ENCODE measurements at places on chromosomes 1 and 21.

- no peak for DNase-seq
These were observed 356.7 kb upstream of the TMPRSS15 start for GRCh38 chr21:18760247-18760646.

- DNase-seq: no peak
These were observed 554.6 kb downstream of the SMYD3 start for GRCh38 chr1:245952383-245953026.

- no peak for DNase-seq
These were observed 8.9 kb downstream of the VPS26C start for GRCh38 chr21:37257967-37258877.

GRCh38 chr1:164613176-164613575 is 54.2 kb downstream of the PBX1 start:
- no peak for DNase-seq

DNA sequence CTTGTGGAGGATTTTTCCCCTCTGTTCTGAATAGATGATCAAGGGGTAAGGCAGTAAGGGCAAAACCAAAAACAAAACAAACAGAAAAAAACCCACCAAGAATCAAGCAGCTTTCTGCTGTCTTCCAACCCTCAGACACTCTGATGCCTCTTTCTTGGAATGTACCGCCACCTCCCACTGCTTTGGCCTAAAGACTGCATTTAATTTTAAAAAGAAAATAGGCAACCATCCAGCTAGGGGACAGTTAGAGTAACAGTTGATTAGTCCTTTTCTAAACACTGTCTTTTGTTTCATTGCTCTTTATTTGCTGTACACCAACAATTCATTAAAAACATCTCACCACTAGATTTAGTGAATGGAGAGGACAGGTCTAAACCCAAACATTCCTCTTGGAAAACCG is 21.5 kb downstream of the WLS start:
- no peak for DNase-seq

DNA sequence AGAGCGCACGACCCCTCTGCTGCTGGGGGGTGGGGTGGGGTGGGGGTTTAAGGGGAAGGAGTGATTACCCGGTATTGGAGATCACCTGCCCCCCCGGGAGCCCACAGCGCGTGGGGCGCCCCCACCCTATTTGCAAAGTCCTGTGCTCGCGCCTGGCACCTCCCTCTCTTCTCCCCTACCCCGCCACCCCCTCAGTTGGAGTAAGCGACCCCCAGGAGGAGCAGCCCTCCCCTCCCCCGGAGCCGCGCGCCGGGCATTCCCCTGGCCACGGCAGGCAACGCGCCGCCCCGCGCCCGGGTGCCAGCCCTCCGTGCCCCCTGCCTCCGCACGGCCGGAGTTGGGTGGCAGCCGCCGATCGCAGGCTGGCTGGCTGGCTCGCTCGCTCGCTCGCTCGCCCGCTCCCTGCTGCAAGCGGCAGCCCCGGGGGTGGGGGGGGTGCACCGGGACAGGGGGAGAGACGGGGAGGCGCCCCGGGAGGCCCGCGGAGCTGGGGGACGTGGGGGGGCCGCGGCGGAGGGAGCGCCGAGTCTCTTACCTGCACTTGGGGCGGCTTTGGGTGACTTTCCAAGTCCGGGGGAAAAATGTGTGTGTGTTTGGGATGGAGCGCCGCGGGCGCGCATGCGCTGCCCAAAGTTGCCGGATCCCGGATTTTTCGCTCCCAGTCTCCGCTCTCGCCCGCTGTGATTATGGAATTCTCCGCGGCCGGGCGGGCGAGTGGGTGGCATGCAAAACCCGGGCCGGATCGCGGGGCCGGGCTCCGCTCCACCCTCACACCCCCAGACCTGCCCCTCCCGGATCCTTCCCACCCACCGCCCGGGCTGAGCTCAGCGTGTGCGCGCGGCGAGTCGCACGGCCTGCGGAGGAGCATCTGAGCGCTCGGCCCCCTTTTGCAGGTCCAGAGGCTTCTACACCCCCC is at the start of gene CASZ1:
TSS of gene CASZ1 (minus strand) at position 618 of the 916 bp plus-strand sequence. CDS start 102,757 bp downstream, outside the sequence.
- peak; percentile 96 for DNase-seq

GRCh38 chr1:224170748-224171478 is 12.1 kb upstream of the DEGS1 start:
- DNase-seq: no peak

- DNase-seq: no peak
These were observed 9.9 kb upstream of the C1orf141 start for GRCh38 chr1:67144696-67145095.

Data from 8988T (cell line).